SK-N-SH (cell line): ENCODE measurements at places on chromosomes 3 and 15. TPM values are rescaled to one million over a fixed set of nuclear protein-coding genes. Genes with fewer than 3 reads are reported as not detected.

DNA sequence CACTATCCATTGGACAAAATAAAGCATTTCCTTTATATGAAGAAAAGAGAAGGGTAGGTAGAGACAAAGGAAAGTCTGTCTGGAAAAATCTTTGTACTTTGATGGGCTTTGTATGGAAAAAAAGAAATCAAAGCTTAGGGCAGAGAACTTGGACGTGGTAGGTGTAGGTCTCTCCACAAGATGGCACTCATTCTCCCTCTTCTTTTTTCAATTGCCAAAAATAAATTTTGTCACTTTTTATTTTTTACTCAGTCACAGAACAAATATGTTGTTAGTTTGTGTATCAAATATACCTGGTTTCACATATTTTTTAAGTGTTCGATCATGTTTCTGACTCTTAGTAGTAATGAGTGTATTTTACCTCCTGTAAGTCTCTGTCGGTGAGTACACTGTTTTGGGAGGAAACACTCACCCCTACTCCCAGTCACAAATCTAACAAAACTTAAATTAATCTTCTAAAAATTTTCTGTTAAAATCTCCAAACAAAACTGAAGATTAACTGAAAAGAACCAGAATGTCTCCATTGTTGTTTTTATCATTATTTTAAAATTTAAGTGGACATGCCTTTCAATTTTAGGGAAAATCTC lies 415.8 kb upstream of the GOLIM4 start:
- DNase-seq = peak; percentile 12

The TRAT1 gene
- not detected in 2 replicates for polyA plus RNA-seq

DNA sequence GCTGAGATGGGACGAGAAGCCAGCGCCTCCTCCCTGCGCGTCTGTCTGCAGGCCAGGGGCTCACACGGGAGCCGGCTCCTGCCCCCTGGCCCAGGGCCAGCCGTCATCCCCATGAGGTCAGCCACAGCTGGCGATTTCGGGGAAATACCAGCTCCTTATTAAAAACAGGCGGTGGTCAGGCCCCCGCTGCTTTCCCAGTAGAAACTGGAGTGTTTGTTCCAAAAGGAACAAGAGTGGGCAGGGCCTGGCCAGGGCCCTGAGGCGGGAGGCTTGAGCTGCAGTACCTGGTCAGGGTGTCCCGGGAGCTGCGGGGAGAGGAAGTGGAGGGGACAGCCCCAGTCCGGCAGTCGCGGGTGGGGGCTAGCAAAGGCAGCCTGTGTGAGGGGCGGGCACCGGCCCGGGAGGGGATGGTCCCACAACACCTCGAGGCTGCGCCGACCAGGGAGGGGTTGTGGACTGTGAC lies 17.8 kb downstream of the MYL3 start:
- peak; percentile 90 for DNase-seq

DNA sequence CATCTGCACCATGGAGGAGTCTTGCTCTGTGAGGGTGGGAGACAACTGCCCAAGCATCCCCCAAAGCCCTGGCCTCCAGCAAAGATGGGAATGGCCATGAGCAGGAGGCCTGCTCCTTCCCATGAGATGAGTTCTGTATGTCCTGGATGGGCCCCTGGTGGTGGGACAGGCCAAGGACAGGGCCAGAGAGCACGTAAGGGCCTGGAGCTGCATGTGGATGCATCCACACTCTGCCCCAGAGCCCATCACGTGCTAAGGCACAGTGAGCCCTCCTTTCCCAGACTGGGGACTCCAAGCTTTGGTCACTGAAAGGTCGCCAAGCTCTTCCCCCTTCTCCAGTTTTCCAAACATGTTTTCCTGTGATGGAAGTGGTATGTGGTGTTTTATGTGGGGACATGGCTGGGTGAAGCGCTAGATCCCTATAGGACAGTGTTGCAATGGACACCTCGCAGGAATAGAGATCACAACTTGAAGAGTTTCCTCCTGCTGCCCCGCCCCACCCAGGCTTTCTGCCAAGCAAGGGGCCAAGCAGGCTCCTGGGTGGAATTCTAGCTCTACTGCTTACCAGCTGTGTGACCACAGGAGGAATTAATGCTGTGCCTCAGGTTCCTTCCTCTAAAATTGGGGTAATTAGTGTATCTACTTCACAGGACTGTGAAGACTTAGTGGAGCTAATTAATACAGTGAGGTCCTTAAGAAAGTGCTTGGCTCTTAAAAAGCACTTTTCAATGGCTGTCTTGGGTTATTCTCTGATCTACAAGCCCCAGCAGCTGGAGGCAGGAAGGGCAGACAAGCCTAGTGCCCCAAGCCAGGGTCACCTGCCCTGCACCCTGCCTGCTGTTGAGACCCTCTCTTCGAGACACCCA lies 106.4 kb upstream of the RPL32 start:
- no peak for DNase-seq

DNA sequence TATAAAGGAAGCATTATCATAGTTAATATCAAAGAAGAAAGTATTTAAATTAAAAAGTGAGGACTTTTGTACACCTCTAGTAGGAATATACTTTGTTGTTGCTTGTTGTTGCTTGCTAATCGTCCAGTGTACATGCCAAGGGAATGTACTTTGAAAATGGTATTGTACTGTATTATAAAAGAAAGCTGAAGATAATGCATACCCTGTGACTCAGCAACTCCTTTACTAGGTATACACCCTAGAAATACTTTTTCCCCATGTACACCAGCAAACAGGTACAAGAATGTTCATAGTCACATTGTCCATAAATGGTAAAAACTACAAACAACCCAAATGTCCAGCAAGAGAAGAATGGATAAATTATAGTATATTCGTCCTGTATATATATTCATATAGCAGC lies 12.0 kb downstream of the TTBK2 start:
- no peak for DNase-seq

GRCh38 chr3:125431912-125432790 lies 57.0 kb upstream of the ZNF148 start:
- no peak for DNase-seq

The DMXL2 gene
- polyA plus RNA-seq = 6.4 and 8.9 TPM in 2 replicates

The BBX gene
- 13.7 and 14.2 TPM in 2 replicates for polyA plus RNA-seq

The STT3B gene
- 27.9 and 40.5 TPM in 2 replicates for polyA plus RNA-seq

DNA sequence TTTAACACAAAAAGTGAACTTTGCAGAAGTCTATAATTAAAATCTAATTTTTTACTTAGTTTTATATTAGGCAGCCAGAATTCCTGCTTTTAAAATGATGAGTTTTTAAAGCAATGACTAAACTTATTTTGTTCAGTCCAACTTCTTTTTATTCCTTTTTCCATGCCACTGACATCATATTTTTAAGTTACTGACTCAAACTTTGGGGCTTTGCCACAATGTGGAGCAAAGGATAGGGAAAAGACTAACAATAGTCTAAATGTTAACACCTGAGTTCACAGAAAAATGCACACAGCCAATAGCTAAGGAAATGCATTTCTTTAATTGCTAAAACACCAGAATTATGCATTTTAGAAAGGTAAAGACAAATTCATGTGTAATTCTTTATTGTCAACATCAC lies 647.6 kb upstream of the DPPA4 start:
- no peak for DNase-seq

- DNase-seq = no peak
Observed at GRCh38 chr15:36779744-36780408, 200.4 kb downstream of the CDIN1 start.

DNA sequence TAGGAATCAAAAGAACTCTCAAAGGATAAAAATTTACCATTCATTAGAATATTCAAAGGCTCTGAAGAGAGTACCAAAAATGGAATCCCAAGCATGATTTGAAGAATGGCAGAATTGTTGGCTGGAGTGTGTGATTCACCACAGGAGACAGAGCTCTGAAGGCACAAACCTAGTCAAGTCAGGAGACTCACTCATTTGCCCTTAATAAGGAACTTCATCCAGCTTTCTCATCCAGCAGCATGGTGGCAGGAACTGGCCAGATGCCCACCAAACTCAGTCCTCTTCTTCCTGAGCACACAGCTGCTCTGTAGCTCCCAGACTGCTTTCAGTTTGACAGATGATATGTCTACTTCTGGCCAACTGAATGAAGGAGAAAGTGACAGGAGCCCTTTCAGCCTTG lies 16.5 kb upstream of the HEG1 start:
- no peak for DNase-seq

DNA sequence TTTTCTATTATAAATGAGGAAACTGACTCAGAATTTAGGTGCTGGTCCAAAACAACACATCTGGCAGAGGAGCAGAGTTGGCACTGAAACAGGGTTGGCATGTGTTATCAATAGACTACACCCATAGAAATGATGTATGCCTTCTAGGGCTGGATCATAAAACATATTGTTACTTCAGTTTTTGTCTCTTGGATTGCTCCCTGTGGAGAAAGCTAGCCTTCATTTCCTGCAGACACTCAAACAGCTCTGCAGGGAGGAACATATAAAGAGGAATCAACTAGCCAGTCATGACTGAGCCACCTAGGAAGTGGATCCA lies 507 bp upstream of the MRPL3 start:
- peak; percentile 20 for DNase-seq

- no peak for DNase-seq
Observed at GRCh38 chr3:191329654-191330529, at the start of gene UTS2B. Gene UTS2B, minus strand, starts transcription at chr3:191330526. Its CDS starts 48,337 bp downstream, at chr3:191282189.

DNA sequence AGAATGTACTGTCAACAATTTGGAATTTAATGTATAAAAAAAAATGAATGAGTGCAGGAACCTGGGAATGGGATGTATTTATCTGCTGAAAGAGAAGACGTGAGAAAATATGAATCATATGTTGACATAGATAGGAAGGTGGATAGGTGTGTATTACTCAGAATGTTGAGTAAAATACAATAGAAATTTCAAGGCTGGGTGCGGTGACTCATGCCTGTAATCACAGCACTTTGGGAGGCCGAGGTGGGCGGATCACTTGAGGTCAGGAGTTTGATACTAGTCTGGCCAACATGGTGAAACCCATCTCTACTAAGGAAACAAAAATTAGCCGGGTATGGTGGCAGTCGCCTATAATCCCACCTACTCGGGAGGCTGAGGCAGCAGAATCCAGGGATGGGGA lies 202.8 kb downstream of the CADM2 start:
- DNase-seq = no peak

GRCh38 chr3:155243512-155243921 lies 50.0 kb downstream of the STRIT1 start:
- no peak for DNase-seq

DNA sequence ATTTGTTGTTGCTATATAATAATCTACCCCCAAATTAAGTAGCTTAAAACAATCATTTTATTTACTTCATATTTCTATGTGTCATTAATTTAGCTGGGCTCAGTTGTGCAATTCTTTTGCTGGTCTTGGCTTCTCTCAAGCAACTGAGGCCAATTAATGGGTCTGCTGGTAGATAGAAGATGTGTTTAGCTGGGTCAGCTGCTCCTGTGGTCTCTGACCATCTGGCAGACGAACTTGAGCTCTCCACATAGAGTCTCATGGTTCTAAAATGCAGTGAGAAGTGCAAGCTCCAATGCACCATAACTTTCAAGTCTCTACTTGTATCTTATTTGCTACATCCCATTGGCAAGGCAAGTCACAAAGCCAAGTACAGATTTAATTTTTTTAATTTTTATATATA lies 515.6 kb downstream of the ZIC1 start:
- no peak for DNase-seq

GRCh38 chr3:112738366-112738765 lies 97.4 kb upstream of the CCDC80 start:
- DNase-seq = no peak

The TRAIP gene
- 8.1 and 12.8 TPM in 2 replicates for polyA plus RNA-seq

GRCh38 chr3:46942481-46943236 lies 33.9 kb downstream of the CCDC12 start:
- DNase-seq = no peak

GRCh38 chr3:45864760-45865519 lies 21.4 kb upstream of the CCR9 start:
- DNase-seq = no peak

The IGF1R gene
- 6.4 and 9.5 TPM in 2 replicates for polyA plus RNA-seq

GRCh38 chr15:77657634-77658238 lies 25.0 kb upstream of the LINGO1 start:
- DNase-seq = no peak

GRCh38 chr3:39317571-39318169 lies 11.8 kb upstream of the CCR8 start:
- DNase-seq = no peak

DNA sequence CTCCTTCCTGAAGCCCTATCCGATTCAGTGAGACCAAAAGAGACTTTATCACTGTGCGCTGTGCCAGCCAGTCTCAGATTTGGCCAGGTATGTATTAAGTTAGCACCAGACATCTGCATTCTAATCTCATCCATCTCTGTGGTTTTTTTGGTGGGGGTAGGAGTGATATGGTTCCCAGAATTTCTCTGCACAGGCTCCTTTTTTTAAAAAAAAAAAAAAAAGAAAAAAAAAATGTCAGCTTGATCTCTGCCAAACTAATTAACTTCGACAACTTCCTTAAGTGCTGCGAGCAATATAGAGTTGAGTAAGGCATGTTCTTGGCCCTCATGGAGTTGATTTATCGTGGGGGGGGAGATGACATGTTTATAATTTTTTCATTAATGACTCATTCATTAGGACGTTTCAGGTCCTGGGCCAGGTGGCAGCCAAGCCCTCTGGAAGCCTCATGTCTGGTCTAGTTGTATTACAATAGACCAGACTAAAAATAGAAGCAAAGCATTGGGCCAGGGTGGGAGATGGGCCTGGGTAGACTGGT lies 12.9 kb downstream of the SLCO3A1 start:
- peak; percentile 29 for DNase-seq

- DNase-seq = no peak
Observed at GRCh38 chr3:38397320-38397719, 50.7 kb downstream of the XYLB start.

DNA sequence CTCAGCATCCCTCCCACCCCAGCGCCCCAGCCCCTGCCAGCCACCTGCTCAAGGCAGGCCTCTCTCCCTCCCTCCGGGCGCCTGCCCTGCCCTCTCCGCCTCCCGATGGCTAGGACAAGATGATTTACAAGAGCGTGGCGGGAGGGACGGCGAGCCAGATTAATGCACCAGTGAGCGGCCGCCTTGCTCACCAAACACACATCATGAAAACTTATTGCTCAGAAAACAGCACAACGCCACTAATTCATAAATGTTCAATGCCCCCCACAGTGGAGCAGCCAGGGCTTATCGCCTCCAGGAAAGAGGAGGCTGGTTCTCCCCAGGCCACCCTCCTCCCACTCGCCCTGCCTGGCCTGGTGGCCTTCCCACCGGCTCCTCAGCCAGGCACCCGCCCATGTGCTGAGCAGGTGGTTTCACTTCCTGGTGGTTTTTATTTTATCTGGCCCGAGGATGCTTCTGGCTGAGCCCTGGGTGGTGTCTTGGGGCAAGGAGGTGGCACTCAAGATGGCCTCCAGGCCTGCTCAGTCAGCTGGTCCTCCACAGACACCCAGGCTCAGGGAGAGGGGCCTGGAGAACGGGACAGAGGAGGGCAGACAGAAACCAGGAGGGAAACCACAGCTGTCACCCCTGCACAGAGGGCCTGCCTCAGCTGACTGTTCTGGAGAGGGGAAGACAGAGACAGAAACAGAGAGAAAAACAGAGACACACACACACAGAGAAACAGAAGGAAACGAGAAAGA lies 284.9 kb downstream of the UACA start:
- peak; percentile 75 for DNase-seq
